RWPE2 (cell line): ENCODE measurements at places on chromosomes 2 and 18.

- DNase-seq: no peak
Observed at GRCh38 chr2:188024811-188025210, 266.9 kb upstream of the GULP1 start.

DNA sequence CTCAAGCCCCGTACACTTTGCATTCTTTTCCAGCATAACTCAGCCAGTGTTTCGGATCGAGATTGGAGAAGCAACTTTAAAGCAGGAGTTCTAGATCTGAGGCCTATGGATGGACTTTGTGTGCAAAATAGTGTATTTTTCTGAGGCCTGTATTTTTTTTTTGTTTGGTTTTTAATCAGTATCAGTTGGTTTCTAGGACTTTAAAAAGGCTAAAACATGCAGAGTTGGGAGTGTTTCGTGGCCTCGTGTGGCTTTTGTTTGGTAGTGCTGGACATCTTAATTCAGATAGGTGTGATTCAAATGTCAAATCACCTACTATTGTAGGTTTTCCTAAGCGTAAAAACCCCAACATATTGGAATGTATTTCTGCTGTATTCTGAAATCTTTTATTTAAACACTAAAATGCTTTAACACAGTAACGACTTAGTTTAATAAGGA lies 282 bp upstream of the PUS10 start:
- no peak for DNase-seq

DNA sequence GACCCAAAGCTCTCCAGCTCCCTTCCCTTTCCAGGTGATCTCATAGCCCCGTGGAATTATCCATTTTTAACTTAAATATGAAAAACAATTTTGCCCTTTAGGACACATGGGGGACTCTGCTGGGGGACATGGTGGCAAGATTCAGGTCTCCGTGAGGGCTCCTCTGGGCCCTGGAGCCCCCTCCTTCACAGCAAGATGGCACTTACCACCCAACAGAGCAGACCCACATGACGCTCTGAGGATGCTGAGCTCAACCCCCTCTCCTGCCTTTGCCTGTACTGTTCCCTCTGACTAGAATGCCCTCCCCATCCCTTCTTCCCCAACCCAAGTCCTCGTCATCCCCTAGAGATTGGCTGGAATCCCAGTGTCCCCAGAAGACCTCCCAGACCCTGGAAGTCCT lies 17.2 kb downstream of the TEX51 start:
- DNase-seq: no peak

GRCh38 chr2:102114290-102114721 lies 28.2 kb upstream of the IL1R1 start:
- no peak for DNase-seq

GRCh38 chr18:63073481-63073880 lies 246.1 kb downstream of the BCL2 start:
- DNase-seq: no peak

GRCh38 chr2:156320486-156321098 lies 11.9 kb downstream of the NR4A2 start:
- no peak for DNase-seq

DNA sequence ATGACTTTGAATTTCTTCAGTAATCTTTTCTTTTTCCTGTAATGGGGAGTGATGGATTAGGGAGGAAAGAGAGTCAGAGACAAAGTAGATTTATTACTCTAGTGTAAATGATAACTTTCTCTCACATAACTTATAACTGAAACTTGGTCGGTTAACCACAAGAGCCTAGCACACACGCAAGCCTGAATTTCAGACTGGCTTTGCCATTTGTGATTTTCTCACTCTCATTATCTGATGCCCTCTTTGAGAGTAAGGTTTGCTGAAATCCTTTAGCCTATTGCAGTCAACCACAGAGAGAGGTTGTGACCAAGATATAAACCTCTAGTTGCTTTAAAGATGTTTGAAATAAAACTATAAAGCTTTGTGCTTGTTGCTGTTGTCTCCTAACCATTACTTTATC lies 117.9 kb upstream of the NETO1 start:
- no peak for DNase-seq

DNA sequence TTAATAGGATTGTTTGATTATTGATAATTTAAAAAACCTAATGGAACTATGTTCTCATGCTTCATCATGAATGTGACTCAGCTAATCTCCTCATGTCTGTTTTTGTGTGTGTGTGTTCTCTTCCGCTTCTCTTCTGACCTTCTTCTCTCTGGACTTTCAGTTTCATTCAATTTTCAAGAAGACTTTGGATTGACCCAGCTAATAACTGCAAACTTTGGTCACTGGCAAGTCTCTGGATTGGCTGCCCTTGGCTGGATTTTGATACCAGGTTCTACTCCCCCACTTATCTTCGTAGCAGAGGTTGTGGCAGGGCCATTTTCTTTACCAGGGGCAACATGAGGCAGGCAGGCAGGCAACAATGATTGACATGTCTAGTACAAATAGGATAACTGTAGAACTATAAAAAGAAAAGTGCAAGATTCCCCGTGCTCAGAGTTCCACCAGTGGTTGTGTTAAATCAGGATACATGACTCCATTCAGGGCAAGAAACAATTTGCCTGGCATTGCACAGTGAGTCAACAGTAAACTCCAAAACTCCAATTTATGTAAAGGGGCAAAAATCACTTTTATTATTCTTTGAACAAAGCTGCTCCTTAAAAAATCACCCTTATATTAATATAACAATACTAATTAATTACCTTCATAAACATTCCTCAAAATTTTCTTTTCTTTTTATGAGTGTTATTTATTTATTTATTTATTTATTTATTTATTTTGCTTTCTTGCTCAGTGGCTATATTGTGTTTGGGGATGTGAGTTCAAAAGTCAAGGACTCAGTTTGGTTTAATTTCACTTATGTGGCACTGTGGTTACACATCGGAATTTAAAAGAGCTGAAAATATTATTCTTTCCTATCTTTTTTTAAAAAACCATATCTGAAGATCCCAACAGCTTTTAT lies 167.6 kb downstream of the RND3 start:
- DNase-seq: no peak

DNA sequence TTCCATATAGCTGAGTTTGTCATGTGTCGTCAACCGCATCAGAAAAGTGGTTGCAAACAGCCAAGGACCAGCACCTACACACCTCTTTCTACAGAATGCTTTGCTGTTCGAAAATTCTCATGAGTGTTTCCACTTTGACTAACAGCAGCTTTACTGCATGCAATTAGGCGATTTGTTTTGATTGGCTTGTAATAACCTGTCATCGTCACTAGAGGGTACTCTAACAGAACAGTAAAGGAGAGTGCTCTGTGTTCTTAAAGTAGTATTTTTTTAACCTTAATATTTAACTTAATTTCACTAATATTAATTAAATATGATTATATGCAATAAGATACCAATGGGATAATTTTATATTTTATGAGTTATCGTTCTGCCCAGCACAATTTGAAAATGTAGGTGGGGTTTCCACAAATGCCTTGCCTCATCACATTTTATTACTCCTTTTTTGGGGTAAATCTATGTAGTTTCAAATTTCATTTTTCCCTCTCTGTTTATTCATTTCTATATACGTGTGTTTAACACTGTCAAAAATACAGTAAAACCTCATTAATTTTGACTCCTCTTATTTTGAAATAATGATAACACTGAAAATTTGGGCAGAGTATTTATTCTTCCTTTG lies 502.2 kb downstream of the NRXN1 start:
- DNase-seq: no peak

DNA sequence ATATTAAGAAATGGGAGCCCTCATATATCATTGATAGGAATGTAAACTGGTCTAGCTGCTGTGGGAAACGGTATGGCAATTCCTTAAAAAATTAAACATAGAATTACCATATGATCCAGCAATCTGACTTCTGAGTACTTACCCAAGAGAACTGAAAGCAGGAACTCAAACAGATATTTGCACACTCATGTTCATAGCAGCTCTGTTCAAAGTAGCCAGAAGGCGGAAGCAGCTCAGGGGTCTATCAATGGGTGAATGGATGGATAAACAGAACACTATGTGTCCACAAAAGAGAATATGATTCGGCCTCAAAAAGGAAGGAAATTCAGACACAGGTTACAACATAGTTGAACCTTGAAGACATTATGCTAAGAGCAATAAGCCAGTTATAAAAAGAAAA lies 135.7 kb upstream of the NDUFV2 start:
- DNase-seq: no peak

GRCh38 chr2:231222318-231223000 lies 24.0 kb downstream of the ARMC9 start:
- DNase-seq: no peak

DNA sequence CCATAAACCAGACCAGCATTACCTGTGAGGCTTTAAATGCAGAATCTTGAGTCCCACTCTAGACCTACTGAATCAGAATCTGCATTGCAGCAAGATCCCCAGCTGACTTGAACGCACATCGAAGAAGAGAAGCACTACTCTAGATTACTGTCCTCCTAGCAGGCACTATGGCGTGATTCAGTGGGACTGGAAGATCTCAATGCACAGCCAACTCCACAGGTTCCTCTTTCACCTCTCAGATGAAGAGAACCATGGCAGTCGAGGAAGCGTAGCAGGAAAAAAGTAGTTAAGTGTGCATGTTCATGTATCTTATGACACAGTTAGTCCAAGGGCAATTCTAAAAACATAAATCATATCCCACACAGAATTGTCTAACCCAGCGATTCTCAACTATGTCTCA lies 97.4 kb downstream of the STK39 start:
- DNase-seq: no peak

- DNase-seq: no peak
Observed at GRCh38 chr2:205869439-205869838, 187.1 kb downstream of the NRP2 start.

GRCh38 chr2:120794716-120795115 lies 59.0 kb downstream of the GLI2 start:
- no peak for DNase-seq

DNA sequence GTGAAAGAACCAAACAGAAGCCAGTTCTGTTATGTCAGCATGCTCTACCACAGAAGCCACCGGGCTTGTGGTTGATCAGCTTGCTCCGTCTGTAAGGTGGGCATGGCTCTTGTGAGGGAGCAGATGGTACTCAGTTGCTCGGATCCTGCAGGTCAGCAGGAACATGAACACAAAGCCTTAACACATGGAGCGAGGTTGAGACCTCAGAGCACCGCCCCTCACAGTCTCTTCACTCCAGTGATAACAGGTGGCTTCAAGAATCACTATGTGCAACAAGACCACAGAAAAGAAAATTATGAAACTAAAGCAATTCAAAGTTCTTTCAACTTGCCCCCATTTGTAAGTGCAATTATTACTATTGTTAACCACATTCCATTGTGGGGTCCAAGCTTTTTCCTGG lies 72.1 kb downstream of the OSBPL6 start:
- DNase-seq: no peak

DNA sequence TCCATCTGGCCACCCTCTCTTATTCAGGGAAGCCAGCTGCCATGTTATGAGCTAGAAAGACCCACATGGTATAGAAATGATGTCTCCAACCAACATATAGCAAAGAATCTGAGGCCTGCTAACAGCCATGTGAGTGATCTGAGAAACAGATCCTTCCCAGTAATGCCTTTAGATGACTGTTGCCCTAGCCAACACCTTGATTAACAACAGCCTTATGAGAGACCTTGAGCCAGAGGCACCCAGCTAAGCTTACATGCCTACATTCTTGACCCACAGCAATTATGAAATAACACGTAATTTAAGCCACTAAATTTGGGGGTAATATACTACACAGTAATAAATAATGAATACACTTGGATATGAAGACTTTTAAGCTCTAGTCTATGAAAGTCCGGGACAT lies 13.0 kb downstream of the KANSL1L start:
- DNase-seq: no peak

GRCh38 chr2:207375207-207375875 lies 154.4 kb upstream of the CREB1 start:
- no peak for DNase-seq

GRCh38 chr2:182890305-182890704 lies 23.9 kb upstream of the FRZB start:
- DNase-seq: no peak

GRCh38 chr2:30656079-30656478 lies 151.2 kb downstream of the CAPN13 start:
- DNase-seq: no peak

DNA sequence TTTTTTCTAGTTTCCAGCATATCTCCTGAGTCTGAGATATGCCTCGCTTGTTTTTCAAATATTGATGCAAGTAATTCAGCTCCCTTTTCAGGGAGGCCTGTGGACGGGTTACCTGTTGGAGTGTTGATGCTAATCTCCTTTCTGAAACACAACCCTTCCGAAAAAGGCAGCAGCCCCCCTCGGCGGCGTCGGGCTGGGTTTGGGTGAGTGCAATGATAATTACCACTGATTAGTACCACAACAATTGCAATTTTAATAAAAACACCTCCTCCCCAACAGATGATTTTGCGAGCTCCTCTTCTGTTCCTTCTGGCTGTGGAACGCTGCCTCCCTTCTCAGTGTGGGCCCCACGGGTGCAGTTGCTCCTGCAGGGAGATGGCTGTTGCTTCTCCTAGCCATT lies 66.3 kb downstream of the PTGR3 start:
- DNase-seq: no peak

GRCh38 chr18:44558767-44559166 lies 121.9 kb upstream of the SETBP1 start:
- no peak for DNase-seq

DNA sequence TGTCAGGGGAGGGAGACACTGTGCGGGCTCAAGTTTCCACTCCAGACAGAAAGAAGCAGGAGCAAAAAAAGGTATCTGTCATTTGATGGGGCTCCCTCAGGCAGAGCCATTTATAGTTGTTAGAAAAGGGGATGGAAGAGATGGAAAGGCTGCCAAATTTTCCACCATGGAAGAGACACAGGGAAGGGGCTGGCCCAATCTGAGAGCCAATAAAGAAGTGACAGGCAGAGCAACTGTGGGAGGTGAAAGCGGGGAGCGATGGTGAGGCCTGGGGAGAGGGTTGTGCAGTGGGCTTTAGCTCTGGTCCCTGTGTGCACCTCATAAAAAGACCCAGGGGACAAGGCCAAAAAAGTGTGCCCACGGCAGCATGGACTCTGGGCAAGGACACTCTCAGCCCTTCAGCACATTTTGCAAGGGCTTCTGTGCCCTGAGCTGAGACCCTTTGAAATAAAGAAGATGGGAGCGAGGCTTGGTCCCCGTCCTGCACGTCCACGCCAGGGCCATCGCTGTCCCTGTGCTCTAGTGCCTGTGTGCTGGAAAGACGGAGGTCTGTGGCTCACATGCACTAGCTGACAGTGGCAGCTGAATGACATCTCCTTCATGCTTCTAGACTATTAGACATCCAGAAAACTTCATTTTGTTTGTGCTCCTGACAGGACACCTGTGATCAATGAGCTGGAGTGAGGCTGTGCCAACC lies 456.7 kb upstream of the HS6ST1 start:
- DNase-seq: no peak
